Cortex of kidney (tissue), 1 donor: ENCODE measurements at places on chromosomes 16 and 17.

DNA sequence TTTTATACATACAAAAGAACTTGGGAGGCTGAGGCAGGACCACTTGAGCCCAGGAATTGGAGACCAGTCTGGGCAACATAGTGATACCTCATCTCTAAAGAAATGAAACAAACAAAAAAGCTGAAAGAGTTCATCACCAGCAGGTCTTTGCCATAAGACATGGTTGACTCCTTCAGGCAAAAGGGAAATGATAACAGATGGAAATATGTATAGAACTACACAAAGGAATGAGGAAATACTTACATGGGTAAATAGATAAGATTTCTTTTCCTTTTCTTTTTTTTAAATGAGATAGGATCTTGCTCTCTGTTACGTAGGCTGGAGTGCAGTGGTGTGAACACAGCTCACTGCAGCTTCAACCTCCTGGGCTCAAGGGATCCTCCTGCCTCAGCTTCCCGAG, 165.3 kb downstream of the PARN start:
- no peak for DNase-seq

GRCh38 chr17:17445296-17445924, 31.4 kb upstream of the MED9 start:
- no peak for DNase-seq

- DNase-seq: no peak
These were observed 27.6 kb upstream of the LASP1NB start for GRCh38 chr17:38897671-38898290.

DNA sequence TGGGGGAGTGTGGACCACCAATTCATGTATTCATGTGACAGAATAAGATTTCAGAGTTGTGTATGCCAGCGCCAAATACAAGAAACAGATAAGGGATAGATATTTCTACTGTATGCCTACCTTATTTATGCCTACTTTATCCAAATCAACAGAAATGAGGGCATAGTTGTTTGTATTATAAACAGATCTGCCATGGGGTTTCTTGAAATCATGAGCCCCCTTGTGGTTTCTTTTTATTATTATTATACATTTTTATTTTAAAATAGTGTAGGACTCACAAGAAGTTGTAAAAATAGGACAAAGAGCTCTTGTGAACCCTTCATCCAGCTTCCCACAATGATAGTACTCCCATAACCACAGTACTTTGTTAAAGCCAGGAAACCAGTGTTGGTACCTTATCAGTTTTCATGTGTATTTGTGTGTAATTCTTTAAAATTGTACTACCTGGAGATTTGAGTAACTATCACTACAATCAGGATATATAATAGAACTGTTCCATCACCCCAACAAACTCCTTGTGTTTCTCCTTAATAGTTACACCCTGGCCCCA, 229.4 kb downstream of the CCDC182 start:
- no peak for DNase-seq

DNA sequence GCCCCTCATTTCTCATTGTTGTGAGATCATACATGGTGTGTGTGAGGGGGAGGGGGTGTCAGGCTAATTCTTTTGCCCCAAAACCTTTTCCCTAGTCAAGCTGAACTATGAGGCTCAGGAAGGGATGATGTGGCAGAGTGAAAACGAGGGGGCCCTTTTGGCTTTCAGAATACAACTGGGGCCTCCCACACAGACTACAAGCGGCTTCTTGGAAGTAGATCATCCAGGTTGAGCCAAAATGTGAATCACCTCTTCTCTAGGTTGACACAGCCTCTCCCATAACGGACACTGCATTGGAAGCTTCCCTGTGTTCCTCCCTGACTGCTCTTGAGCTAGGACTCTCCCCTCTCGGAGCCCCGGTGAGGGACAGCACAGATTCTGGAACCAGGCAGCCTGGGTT, 2.3 kb upstream of the ALKBH5 start:
- no peak for DNase-seq

GRCh38 chr16:49849754-49850108, 6.2 kb downstream of the ZNF423 start:
- DNase-seq: no peak

- DNase-seq: no peak
These were observed 5.9 kb downstream of the GAS7 start for GRCh38 chr17:10192461-10192860.

GRCh38 chr16:3143598-3144320, 8.9 kb downstream of the ZNF213 start:
- no peak for DNase-seq

GRCh38 chr17:77145224-77145611, 4.4 kb downstream of the SEC14L1 start:
- no peak for DNase-seq

- no peak for DNase-seq
These were observed 2.1 kb downstream of the XYLT1 start for GRCh38 chr16:17468611-17469010.

GRCh38 chr17:62714016-62714777, 86.7 kb downstream of the MRC2 start:
- no peak for DNase-seq

DNA sequence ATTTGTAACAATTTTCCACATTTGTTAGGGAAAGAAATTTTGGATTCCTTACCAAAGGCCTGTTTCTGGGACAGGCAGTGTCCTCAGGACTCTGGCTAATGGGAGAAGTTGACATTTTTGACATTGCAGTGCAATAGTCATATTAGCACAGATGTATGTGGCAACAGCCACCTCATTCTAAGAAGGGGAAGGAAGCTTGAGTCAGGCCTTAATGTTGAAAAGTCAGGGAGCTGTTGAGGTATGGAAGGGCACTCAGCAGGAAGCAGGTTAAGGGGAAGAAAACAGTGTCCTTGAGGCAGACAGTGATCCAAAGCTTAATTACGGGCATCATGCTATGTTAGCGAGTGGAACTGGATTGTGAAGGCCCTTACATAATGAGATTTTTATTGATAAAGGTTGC, 20.9 kb downstream of the AKTIP start:
- no peak for DNase-seq

DNA sequence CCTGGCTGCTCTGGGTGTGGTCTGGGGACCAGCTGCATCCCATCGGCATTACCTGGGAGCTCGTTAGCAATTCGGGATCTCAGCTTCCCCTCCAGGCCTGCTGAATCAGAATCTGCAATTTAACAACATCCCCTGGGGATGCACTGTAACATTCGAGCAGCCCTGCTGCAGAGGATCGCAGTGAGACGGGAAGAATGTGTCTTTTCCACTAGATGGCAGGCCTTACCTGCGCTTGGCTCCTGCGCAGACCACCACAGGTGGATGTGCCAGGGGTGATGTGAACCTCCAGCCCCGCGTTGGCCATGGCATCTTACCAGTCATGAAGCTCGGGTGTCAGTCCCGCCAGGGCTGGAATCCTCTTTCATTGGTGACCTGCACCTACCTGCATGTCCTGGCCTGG, 209.9 kb downstream of the PRKCB start:
- DNase-seq: no peak

- DNase-seq: no peak
These were observed 67.0 kb downstream of the IQCK start for GRCh38 chr16:19785081-19785480.

- DNase-seq: no peak
These were observed 2.7 kb downstream of the MSL1 start for GRCh38 chr17:40124279-40125141.

GRCh38 chr17:40369923-40370322, 5.4 kb upstream of the GJD3 start:
- DNase-seq: no peak

DNA sequence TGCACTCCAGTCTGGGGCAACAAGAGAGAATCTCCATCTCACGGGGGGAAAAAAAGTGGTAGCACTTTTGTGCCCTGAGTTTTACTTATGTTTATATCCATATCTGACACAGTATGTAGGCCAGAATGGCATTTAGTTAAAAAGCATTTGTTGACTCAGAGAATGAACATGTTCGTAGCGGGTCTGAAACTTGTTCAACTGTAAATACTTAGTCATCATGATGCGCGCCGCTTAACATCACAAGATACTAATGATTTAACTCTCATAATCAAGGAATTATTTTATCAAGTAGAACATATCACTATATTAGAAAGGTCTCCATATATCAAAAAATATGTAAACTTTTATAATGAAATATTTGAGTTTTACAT, 55.3 kb upstream of the ITGA2B start:
- no peak for DNase-seq

- no peak for DNase-seq
These were observed 31.8 kb upstream of the NAT9 start for GRCh38 chr17:74807925-74808324.

- DNase-seq: no peak
These were observed 41.3 kb downstream of the VAC14 start for GRCh38 chr16:70759666-70760065.

DNA sequence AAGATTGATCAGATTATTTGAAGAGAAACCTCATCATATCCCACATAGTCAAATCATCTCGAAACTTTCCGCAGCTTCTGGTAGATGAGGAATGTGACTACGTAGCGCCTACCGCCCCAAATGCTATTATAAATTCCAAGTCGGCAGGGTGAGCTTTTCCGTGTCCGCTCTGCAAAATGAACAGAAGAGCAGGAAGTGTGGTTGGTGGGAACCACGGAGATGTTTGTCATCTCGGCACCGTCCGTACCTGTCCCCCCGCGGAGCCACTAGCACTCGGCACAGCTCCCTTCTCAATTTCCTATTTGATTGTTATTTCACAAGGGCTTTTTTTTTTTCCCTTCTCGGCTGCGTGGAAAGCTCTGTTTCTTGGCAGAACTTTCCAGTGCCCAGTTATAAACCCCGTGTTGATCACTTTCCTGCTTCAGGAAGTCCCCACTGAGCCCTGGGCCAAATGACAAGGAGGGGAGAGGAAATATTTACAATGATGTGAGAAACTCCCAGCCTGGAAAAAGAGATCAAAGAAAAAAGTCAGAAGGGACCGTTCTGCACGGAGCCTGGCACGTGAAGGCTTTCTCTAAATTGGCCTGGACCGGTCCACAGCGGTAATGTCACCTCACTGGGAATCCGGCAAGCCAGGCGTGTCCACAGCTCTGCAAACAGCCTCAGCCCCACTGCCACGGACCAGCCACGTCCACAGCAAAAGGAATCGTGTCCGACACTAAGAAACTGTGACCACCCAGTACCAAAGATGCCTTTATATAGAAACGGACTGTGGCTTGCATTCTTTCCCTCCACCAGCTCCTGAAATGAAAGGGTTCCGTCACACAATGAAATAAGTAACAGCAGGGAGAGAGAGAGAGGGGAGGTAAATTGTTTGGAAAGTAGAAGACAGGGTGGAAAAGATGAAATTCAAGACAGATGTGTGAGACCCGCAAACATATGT, 65.0 kb downstream of the MRM3 start:
- no peak for DNase-seq

DNA sequence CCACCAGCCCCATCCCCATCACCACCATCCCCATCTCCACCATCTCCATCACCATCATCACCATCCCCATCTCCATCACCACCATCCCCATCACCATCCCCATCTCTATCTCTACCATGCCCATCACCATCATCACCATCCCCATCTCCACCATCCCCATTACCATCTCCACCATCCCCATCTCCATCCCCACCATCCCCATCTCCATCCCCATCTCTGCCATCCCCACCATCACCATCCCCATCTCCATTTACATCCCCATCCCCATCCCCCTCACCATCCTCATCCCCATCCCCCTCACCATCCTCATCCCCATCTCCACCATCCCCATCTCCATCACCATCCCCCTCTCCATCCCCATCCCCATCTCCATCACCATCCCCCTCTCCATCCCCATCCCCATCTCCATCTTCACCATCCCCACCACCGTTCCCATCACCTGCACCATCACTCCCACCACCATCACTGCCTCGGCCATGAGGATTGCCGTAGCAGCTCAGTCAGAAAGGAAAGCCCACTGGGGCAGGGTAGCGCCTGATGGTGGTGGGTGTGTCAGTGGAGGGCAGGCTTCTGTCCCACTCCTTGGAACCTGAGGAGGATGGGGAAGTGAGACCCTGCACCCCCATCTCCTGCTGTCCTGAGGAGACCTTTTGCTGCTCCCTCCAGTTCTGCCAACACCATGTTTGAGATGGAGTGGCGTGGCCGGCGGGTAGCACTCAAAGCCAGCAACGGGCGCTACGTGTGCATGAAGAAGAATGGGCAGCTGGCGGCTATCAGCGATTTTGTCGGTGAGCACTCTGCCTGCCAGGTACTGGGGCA, 7.5 kb downstream of the FSCN2 start:
- no peak for DNase-seq

- DNase-seq: no peak
These were observed 13.4 kb upstream of the TAOK1 start for GRCh38 chr17:29376667-29377270.

GRCh38 chr17:63772801-63773271, 561 bp downstream of the CCDC47 start:
- no peak for DNase-seq

GRCh38 chr16:1530883-1531637, 2.4 kb upstream of the TMEM204 start:
- DNase-seq: no peak

GRCh38 chr17:78075545-78075944, 53.0 kb downstream of the TMC6 start:
- no peak for DNase-seq

DNA sequence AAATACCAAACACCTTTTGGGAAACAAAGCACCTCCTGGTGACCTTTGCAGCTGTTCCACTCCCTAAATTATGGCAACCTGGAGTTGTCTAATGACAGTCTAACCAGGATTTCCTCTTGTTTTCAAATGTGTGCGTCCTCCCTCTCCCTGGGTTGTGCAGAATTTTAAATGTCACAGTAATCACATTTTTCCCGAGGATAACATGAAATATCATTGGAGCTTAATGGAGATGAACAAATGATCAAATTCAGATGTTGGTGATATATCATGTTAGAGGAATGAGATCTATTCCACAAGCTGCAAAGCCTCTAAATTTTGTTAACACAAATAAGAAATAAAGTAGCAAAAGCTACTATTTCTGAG, 86.9 kb upstream of the HLF start:
- no peak for DNase-seq

- no peak for DNase-seq
These were observed 1.1 kb downstream of the KATNB1 start for GRCh38 chr16:57736419-57737351.

- DNase-seq: no peak
These were observed 99.8 kb downstream of the NLK start for GRCh38 chr17:28142305-28142704.

DNA sequence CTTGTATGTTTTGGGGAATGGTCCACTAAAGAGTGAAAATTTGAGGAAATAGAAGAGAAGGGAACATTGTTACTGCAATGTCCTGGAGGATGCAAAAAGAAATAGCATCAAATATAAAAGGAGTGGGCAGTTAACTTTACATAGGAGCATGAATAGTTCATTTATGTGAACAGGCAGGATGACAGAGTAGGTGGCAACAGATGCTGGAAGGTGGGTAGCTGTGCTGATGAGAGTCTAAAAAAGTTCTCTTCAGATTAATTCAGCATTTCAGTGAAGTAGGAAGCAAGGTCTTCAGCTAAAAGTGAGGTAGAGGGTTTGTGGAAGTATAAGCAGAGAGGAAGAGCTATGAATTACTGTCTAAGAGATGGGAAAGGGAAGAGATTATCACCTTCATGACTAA, 276.5 kb downstream of the KIF2B start:
- no peak for DNase-seq

DNA sequence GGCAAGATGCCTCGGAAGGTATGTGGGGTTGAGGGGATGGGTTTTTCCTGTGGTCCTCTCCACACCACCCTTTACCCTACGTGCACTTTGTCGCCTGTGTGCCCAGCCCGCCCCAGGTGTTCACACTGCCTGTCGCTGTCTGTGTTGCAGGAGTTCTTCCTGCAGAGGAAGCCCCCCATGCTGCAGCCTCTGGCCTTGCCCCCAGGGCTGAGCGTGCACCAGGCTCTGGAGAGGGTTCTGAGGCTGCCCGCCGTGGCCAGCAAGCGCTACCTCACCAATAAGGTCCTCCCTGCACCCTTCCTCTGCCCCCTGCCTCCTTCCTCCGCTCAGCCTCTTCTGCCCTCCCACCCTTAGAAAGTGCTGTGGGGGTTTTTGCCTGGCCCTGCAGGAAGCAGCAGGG, 15.2 kb downstream of the PFAS start:
- DNase-seq: no peak
